ENCODE measurements at places on chromosomes 2 and 18.

DNA sequence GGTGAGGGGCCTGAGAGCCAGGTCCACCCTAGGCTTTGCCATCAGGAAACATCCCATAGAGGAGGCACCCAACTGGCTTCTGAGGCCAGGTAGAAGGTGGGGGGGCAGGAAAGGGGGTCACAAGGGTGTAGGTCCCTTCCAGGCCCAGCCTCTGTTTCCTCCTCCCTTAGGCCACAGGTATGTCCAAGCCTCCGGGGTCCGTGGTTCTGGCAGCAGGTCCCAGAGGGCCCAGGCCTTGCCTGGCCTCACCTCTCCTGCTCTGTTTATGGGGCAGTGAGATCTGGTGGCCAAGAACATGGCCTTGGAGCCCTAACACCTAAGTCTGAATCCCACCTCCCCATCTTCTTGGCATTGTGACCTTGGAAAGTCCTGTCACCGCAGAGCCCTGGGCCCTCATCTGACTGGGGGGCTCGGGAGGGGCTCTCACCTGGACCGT is 21.6 kb upstream of the GPR17 start:
- no peak for DNase-seq

DNA sequence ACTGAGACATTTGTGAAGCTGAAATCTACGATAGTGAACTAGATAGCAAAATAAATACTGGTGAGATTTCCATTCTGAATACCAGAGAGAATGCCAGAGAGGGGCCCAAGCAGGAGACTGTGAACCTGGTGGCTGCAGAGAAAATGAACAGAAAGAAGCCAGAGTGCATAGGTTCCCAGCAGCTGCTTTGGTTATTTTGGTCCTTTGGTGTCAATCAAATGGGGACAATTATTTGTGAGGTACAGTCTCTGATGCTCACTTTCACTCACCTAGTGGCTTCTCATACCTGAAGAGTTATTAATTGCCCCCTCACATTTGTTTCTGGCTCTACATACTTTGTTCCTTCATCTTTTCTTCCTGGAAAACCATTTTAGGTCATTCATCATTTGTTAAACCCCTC is 812.1 kb downstream of the CPS1 start:
- no peak for DNase-seq

DNA sequence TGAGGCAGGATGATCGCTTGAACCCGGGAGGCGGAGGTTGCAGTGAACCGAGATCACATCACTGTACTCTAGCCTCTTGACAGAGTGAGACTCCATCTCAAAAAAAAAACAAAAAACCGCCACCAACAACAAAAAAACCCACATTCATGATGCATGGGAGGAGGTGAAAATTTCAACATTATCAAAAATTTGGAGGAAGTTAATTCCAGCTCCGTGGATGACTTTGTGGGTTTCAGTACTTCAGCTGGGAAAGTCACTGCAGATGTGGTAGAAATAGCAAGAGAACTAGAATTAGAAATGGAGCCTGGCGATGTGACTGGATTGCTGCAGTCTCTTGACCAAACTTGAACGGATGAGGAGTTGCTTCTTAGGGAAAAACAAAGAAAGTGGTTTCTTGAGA is 74.3 kb downstream of the PRKCE start:
- DNase-seq = no peak

DNA sequence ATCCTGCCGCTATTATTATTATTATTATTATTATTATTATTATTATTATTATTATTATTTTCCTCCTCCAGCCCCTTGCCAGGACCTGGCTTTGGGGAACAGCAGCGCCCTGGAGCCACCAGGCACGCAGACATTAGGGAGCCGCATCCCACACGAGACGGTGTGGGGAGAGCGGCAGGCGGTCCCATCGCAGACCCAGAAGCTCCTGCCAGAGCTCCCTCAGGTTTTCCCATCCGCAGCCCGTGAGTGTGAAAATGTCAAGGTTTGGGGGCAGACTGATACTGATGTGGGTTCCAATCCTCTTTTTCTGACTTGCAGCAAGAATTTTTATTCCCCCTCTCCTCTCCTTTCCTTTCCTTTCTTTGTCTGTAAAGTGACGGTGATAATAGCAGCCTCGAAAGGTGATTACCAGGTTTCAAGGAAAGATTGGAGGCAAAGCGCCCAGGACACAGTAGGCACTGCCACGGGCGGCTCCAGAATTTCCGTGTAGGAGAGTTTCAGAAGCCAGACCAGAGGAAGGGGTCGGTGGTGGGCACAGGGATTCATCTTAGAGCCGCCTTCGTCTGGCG is 816 bp downstream of the SCTR start:
- DNase-seq = no peak

GRCh38 chr2:176832086-176832485 is 380.5 kb upstream of the HNRNPA3 start:
- no peak for DNase-seq

GRCh38 chr2:186269536-186269935 is 216.5 kb upstream of the ZC3H15 start:
- no peak for DNase-seq

DNA sequence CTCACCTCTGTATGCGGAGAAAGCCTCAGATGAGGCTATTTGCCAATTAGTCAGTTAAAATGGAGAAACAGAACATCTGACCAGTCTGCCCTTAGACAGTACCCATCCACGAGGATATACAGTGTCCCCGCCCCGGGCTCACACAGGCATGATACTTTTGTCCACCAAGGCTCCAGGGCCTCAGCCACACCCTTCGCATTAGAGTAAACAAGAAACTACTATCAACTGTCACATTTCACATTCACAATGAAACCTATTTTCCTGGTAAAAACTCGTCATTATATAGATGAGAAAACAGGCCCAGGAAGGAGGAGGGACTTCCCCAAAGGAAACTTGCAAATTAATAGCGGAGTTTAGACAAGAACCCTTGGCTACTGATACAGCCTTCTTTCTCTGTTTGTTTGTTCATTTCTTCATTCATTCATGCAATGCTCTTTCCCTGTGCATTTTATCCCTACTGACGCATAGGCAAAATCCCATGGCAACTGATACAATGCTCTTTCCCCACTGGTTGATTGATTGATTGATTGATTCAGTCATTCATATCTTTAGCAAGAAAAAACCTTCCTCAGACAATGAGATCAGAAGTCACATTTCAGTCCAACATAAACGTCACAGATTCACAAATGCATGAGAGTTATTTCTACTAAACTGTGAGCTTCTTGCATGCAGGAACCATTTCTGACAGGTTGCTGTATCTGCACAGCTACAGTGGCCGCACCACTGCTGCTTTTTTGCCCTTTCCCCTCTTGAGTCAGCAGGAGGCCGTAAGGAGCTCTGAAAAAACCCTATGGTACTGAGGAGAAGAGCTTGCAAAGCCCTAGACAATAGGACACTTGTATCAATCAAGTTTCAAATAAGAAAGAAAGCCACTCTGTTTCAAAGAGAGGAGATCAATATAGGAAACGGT is 777.1 kb downstream of the RNF144A start:
- DNase-seq = no peak

DNA sequence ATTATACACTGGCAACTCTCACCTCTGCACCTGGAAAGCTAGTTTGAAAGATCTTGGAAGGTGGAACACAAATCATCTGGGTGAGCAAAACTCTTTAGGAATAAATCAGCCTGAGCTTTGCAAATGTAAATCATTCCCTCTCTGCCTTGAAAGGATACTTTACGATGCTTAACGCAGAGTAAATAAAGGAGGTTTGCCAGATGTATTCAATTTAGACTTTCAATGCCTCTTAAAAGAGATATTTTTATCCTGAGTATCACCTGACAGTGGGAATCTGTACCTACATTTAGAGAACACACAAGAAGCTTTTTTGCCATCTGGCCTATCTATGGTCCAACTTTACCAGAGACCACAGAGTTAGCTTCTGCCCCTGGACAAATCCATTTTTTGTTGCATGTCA is 983.2 kb upstream of the CDH2 start:
- no peak for DNase-seq

DNA sequence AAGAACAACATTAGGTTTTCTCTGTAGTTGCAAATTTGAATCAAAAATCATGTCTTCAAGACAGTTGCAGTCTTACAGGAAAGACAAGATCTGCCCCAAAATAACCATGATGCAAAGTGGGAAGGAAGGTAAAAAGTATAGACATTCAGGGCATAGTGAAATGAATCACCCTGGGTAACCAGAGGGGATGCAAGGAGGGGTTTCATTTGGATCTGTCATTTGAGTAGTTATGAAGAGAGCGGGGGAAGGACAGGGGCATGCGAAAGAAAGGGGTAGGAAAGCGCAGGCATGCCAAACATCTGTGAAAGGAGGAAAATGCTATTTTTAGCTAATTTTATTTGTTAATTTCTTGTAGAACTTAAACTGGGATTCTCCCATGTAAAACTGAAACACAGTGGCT is 219.1 kb upstream of the BOD1L2 start:
- no peak for DNase-seq

All from activated T-helper 1 cell treated with Interleukin-2 at 50 U/mL for 16 hours (primary cell).